Activated T-helper 2 cell treated with anti-CD3 and anti-CD28 coated beads, Interferon-gamma antibody, Interleukin-2, Interleukin-4, amounts not matched to agents 10 μg/mL and 5 μg/mL and 100 μg/mL, durations not matched to agents 14 hours and 24 hours and 36 hours (primary cell): ENCODE measurements at places on chromosomes 11 and 22.
A peak's percentile ranks its signal among the peaks of the same experiment; 100 is the strongest.

DNA sequence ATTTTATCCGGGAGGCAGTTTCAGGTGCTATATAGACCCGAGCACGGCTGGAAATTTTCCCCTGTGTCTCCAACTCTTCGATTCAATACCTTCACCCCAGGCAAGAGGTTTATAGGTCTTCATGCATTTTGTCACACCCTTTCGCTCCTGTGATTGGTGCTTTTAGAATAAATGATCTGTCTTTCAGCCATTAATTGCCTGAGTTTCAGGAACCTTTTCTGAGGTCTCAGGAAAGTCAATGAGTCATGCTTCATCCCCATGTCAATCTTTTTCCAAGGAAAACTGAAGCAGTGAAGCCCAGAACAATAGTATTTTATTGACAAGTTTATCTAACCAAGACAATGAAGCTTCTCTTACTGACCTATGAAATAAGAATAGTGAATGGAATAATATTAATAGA, 29.9 kb downstream of the FAM181B start:
- DNase-seq, result no peak

DNA sequence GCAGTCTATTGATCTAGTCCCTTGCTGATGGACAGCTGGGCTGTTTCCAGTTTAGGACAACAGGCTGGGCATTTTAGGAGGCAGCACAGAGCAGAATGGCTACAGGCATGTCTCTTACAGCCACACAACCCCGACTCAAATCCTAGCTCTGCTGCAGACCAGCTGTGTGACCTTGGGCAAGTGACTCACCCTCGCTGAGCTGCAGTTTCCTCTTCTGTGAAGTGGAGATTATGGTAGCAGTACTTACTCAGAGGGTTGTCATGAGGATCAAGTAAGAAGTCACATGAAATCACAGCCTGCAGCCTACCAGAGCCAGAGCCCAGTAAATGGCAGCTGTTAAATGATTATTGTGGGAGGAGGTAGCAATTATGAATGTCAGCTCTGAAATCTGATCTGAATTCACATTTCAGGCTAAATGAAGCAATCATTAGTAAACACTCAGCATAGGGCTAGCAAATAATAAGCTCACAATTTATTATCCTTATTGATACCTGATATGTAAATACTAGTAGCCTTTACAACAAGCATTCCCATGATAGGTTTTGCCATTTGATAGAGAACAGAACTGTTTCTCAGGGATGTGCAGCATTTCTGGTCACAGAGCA, 58.9 kb downstream of the MYEOV start:
- no peak for DNase-seq

GRCh38 chr11:127677660-127678425, 677.3 kb upstream of the KIRREL3 start:
- no peak for DNase-seq

GRCh38 chr11:135006800-135007199, 594.8 kb upstream of the B3GAT1 start:
- DNase-seq, result no peak

GRCh38 chr22:20183823-20184222, 33.0 kb upstream of the CCDC188 start:
- DNase-seq, result no peak

- DNase-seq, result no peak
These were observed 18.7 kb downstream of the CELSR1 start for GRCh38 chr22:46518542-46519325.

- no peak for DNase-seq
These were observed 190.9 kb downstream of the KIRREL3 start for GRCh38 chr11:126809514-126810289.

GRCh38 chr11:126655807-126656128, 300.3 kb downstream of the ST3GAL4 start:
- no peak for DNase-seq

- no peak for DNase-seq
These were observed 11.0 kb upstream of the MICALL1 start for GRCh38 chr22:37894939-37895670.

DNA sequence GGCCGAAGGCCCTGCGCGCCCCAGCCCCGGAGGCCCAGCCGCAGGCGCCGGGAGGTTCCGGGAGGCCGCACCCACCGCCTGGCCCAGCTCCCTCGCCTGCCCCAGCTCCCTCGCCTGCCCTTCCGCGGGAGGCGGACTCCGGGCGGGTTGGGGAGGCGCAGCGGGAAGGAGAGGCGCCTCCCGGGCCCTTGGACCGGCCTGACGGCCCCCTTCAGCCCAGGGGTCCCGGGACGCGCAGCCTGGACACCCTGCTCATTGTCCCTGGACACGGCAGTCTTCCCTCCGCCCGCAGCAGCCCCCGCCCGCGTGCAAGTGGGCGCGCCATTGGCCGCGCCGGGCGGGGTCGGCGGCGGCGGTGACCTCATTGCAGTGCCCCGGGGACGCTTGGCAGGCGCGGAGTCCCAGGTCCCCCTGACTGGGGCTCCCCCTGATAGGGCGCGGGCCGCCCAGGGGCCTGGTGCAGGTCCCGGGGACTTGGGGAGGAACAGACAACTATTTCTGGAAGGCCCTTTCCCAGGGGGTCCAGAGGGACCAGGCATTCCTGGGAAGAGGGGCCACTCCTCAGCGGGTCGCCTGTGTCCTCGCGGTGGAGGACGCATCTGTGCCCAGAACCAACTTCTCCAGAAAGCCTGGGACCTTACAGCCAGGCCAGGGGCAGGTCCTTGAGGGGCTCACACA, 501 bp downstream of the CD151 start:
- no peak for DNase-seq

DNA sequence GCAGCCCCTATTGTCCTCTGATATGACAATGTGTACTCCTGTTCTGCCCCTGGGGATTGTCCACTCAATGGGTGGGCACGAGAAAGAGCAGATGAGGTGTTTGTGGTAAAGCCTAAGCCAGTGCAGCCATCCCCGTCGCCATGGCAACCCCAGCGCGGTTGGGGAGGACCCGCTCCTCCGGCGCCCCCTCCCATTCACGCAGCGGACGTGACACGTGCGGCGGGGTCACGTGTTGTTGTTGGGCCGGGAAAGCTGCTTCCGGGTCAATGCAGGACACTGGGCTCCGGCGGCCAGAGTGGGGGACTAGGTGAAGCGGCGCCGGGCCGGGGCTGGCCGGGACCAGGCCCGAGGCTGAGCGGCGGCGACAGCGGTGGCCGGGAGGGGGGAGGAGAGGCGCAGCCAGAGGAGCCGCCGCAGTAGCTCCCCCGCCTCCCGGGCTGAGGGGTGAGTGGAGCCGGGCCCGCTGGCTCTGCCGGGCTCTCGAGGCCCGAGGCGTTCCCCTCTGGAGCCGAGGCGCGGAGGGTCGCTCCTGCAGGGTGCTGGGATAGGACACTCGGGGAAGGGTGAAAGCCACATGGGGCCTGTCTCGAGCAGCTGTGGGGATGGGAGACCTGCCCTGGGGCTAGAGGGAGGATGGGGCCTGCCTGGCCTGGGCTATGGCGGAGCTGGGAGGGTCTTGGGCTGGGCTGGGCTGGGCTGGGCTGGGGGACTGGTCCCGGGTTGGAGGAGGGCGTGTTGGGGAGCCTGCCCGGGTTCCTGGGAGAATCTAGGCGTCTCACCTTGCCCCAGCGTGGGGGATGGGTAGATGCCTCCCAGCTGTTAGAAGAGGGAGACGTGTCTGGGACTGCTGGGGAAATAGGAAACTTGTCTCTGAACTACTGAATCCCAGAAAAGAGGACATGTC, at the start of gene TBCEL:
TBCEL (plus strand) TSS at position 255 of the 904 bp plus-strand sequence. CDS start 21,589 bp downstream, outside the sequence.
- peak; percentile 78 for DNase-seq

- no peak for DNase-seq
These were observed 19.9 kb downstream of the NAGA start for GRCh38 chr22:42050641-42051180.

DNA sequence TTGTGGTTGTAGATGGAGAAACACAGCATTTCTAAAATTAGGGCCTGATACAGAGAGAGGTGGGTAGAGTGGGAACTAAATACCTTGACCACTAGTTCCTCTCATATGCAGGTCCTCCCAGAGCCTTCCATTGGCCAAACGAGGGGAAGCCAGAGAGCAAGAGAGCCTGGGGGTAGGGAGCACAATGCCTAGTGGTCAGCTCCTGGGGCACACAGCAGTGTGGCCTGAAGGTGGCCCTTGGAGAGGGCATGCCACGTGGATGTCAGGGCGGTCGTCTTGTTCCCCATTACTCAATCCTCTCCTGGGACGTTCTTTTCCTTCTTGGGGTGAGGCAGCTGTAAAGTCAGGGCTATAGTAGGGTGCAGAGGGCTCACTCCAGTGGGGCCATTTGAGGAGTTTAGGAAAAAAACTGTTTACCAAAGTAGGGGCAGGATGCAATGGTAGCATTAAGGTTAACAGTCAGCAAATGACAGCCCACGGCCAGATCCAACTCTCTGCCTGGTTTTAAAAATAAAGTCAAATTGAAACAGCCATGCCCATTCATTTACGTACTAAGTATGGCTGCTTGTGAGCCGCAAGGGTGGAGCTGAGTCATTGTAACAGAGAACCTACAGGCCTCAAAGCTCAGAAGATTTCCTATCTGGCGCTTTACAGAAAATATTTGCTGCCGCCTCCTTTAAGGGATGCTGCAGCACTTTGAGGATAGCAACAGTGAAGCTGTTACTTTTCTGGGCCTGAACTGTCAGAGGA, 7.6 kb downstream of the MYO18B start:
- DNase-seq, result peak; percentile 63
